ELF-1 (cell line): ENCODE measurements at places on chromosomes 1 and 21.

DNA sequence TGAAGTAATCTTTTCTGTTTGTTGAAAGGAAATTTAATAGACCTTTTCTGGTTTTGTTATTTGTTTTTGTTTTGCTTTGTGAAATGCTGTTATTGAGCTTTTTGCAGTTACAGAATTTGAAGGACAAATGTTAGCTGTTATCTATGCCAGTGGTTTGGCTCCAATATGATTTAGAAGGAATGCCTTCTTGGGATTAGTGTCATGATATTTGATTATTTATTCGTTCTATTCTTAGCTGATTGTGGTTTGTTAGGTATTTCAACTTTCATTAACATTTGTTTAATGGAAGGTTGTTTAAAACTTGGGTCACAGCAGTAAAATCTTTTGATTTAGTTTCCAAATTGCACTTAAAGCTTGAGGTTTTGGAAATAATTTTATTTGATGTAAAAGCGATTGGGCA is 33.5 kb downstream of the ADGRL2 start:
- no peak for DNase-seq

- DNase-seq, result no peak
Measured at GRCh38 chr1:166908942-166909341, 32.9 kb upstream of the TADA1 start.

- DNase-seq, result no peak
Measured at GRCh38 chr1:166944186-166944967, 31.0 kb downstream of the ILDR2 start.

DNA sequence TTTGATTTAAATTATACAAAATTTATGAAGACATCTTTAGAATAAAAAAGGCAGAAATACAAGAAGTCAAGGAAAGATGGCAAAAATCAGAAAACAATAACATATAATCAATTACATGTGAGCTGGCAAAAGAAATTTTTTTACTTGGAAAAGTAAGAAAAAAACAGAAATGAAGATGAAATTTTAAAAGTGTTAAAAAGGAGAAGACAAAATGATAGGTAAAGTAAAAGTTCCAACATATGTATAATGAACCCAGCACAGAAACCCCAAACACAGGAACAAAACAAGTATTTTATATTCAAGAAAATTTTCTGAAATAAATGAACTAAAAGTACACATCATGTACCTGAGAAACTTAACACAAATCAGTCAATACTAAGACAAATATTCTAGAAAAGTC is 63.4 kb downstream of the USP1 start:
- DNase-seq, result no peak

DNA sequence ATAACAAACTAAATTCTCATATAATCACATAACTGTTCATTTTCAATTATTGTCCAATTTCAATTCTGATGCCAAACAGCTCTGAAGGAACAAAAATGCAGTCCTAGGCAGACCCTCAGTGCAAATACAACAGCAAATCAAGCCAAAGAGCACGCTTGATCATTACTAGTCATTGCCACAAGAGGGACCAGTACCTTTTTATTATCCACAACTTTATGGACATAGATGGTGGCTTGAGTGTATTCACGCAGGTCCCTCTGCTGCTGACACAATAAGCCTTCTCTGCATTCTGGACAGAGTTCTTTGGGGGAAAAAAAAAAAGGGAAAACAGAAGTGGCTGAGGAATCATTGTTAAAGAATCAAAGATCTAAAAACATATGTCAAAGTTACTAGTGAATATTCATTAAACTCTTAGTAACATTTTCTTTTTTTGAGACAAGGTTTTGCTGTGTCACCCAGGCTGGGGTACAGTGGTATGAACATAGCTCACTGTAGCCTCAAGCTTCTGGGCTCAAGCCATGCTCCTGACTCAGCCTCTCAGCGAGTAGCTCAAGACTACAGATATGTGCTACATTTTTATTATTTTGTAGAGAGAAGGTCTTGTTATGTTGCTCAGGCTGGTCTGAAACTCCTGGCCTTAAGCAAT is 34.3 kb upstream of the RAP1GAP start:
- peak; percentile 8 for DNase-seq

- no peak for DNase-seq
Measured at GRCh38 chr1:116316373-116316772, 56.7 kb upstream of the ATP1A1 start.

DNA sequence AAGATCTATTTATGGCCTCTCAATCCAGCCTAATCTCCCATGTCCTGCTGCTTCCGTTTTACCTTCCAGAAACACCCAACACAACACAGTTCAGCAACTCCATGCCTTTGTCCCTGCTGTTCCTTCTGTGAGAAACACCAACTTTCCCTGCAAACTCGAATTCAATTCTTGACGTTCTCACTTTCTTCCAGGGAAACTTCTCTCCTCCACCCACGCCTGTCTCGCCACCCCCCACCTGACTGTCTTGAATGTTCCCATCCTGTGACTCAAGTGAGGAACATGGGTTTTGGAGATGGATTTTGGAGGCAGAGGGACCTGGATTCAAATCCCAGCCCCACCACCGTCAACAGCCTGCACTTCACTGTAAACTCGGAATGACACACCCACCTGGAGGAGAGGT is 44.8 kb downstream of the GRHL3 start:
- DNase-seq, result no peak

DNA sequence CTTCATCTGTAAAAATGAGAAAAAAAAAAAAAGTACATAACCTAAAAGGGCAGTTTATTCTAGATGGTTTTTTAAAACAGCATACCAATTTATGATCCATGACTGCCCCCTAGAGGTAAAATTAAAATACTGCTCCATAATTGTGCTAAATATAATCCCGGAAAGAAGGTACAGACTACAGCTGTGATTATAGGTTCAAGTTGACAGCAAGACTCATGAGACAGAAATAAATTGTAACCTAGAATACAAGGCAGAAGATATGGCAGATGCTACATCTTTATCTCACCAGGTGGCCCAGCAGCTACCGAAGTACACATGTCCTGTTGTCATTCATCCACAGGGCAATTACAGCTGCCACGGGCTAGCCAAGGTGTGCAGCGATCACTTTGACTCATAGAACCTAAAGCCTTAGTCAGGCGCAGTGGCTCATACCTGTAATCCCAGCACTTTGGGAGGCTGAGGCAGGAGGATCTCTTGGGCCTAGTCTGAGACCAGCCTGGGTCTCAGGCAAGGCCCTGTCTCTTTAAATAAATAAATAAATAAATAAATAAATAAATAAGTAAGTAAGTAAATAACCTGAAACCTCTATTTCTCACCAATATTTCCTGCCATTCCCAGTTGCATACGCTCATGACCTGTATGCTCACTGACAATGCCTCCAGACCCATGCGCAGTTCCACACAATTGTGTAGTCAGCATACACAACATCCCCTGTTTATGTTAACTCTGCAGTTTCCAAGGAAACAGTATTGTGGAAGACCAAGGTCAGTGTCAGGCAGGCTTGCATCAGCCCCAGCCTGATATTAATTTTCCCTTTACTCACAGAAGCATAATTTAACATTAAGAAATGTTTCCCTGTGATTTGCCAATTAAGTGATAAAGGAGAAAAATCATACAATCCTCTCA is 18.3 kb upstream of the PPIE start:
- DNase-seq, result no peak

DNA sequence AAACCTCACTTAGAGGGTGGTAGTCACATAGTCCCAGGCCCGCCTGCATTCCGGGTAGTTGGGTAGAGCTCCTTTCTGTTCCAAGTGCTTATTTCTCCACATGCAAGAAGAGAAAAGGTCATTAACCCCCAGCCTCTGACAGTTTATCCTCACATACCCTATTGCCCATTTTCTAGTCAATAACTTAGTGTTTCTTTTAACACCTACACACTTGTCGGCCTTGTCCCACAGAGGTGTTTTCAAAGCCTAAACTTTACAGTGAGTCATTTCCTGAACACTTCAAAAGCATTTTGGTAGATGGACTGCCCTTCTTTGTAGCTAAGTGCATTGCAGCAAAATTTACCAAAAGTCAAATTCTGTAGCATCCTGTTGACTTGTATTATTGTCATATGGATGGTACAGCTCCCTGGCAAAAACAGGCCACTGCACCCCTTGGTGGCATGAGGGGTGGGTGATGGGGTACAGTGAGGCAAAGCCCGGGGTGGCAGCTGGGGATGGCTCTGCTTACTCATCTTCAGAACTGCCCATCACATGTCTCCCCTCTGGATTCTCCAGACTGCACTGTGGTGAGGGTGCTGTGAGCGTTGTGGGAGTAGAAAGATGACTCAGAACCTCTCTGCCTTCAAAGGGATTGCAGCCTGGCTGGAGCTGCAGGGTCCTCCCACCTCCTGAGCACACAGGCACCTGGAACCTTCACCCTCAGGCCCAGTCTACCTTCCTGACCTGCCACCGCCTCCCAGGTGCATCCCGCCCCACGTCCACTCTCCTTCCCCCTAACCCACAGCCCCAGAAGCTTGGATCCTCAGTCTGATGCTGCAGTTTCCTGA is 45.8 kb upstream of the DMRTB1 start:
- DNase-seq, result no peak

DNA sequence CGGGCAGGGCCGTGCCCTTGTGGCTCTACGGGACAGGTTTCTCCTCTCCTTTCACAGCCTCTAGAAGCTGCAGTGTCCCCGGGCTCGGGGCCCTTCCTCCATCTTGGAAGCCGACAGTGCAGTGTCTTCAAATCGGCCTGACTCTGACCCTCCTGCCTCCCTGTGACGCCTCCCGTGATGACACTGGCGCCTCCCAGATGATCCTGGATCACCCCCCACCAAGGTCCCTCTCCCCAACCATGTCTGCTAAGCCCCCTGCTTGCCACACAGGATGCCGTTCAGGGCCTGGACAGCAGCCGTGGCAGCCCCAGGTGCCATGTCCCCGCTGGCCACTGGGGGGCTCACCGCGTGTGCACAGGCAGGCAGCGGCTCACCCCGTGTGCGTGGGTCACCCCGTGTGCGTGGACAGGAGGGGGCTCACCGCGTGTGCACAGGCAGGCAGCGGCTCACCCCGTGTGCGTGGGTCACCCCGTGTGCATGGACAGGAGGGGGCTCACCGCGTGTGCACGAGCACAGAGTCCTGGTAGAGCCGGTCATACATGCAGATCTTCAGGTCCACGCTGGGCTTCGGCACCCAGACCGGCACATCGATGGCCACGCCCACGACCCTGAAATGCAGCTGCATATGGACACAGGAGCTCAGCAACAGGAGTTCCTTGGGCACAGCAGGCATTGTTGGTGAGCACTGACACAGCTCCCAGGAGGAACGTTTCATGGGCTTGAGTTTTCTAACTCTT is 24.9 kb upstream of the TMEM52 start:
- peak; percentile 75 for DNase-seq

DNA sequence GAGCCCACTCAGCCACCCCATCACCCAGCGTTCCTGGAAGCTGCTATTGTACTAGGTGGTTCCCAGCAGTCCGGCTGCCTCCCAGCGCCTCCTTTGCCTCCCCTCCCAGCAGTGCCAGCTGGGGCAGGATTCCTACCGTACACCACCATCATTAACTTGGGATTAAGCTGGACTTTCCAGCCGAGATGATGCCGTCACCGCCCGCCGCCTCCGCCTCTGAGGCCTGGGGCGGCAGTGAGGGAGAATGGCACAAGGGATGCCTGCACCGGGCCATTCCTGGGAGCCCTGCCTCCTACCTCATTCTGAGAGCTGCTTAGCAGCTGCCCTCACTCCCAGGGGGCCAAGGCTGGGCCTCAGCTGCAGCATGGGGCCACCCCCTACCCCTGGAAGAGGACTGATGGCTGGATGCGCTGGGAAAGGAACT is 13.2 kb downstream of the CNTN2 start:
- no peak for DNase-seq

GRCh38 chr1:167510244-167510643 is 8.1 kb downstream of the CD247 start:
- DNase-seq, result no peak

GRCh38 chr1:53325326-53326087 is 2.4 kb downstream of the LRP8 start:
- no peak for DNase-seq

- DNase-seq, result no peak
Measured at GRCh38 chr1:221795380-221795779, 53.5 kb upstream of the DUSP10 start.

DNA sequence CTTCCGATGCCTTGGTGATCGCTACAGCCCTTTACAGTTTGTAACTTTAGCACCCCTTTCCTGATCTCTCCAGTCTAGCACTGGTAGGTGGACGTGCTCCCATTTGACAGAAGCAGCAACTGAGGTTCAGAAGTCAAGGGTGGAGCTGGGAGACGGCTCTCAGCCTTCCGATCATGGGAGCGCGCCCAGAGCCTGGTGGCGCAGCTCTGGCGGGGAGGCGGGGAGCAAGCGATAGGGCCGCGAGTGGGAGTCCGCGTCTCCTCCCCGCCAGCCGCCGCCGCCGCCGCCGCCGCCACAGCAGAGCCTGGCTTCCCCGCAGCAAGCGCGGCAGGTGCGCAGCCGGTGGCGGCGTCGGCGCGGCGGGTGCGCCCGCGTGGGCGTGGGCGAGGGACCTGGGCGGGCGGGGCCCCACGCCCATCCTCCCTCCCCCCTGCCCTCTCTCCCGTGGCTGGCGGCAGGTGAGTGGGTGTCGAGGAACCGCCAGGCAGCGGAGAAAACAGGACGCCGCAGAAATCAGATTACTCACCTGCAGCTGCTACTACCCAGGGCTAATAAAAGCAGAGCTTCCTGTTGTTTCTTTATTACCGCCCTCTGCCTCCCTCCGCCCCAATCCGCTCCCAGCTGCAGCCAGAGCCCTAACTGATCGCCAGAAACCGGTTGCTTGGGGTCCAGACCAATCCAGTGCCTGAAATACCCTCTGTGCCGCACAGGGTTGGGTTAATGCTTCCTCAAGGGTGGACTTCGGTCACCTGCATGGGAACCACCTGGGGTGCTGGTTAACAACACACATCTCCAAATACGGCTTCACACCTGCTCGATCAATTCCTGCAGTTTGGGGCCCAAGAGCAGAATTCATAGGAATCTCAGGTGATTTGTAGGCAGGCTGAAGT is 60.2 kb upstream of the ID3 start:
- peak; percentile 72 for DNase-seq

- DNase-seq, result no peak
Measured at GRCh38 chr1:156789621-156790318, 22.4 kb downstream of the PRCC start.

- DNase-seq, result no peak
Measured at GRCh38 chr1:41682845-41683625, 198.6 kb upstream of the EDN2 start.

DNA sequence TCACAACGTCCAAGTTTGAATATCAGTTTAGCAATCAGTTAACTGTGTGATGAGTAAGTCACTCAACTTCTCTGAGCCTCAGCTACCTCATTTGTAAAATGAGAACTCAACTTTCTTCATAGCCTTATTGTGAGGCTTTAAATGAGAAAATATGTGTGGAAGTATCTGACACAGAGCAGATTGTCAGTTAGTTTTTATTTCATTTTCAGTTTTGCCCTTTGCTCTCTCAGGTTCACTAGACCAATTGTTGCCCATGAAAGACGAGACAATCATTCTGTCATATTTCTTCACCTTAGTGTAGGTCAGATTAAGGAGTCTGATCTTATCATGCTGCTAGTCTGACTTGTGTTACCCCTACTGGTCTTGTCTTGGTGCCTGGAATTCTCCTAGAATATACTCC is 232.8 kb upstream of the PTBP2 start:
- no peak for DNase-seq

- no peak for DNase-seq
Measured at GRCh38 chr1:151805066-151805820, at the start of gene LINGO4. Gene LINGO4 (minus strand): TSS chr1:151805419. CDS start chr1:151802704, 2,715 bp downstream.
